Stimulated activated CD4-positive, alpha-beta T cell treated with anti-CD3 and anti-CD28 coated beads, Interleukin-2, amount 100 ng/mL, for 24 hours (primary cell): ENCODE measurements at places on chromosomes 11 and 22.

DNA sequence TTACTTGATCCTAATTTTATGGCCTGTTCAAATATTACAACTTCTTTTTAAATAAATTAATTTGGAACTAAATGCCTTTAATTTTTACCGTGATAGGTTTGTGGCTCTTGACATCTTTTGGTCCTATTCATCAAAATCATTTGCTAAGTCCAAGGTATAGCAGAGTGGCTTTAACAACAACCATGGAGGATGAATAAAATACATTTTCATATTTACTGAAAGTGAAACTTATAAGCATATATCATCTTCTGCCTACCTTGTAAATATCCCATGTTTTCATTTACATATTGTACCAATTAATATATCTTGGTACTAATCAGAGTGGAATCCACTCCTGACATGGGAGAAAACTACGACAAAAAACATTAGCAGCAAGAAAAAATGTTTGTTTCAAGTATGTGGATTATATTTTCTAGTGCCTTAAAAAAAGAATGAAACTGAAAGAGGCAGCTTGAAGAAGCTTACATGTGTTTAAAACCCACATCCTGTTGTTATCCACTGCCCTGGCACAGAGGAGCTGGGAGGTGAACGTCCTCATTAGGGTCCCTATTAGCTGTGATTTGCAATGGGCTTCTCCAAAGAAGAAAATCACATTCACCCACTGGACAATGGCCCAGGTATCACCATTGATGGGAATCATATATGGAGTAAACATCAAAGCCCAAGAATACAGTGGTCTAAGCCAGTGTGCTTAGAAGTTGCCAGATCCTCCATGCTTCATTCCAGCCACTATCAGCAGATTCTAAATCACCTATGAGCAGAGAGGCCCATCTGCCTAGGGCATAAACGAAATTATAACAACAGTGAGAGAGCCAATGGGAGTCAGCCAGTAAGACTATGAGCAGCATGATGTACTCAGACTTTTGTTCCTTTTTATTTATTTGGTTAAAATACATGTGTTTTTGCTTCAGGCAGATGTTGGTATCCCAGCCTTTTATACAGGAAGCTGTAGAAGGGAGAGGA lies 84.7 kb downstream of the MAML2 start:
- peak; percentile 36 for DNase-seq

DNA sequence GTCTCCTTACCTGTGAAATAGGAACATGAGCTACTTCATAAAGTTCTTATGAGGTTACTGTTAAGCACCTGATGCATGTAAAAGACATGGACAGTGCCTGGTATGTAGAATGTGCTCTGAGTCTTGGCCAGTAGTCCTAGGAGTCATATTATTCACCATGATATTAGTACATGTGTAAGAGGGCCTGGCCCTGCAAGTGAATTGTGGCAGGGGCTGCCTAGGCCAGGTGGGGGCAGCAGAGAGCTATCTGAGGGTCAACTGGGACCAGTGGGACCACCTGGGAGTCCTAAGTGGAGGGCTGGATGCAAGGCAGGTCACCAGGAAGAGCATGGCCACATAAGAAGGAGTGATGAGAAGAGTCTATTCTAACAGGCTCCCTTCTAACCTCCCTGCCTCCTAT lies 529.5 kb downstream of the SOX6 start:
- DNase-seq = peak; percentile 30

DNA sequence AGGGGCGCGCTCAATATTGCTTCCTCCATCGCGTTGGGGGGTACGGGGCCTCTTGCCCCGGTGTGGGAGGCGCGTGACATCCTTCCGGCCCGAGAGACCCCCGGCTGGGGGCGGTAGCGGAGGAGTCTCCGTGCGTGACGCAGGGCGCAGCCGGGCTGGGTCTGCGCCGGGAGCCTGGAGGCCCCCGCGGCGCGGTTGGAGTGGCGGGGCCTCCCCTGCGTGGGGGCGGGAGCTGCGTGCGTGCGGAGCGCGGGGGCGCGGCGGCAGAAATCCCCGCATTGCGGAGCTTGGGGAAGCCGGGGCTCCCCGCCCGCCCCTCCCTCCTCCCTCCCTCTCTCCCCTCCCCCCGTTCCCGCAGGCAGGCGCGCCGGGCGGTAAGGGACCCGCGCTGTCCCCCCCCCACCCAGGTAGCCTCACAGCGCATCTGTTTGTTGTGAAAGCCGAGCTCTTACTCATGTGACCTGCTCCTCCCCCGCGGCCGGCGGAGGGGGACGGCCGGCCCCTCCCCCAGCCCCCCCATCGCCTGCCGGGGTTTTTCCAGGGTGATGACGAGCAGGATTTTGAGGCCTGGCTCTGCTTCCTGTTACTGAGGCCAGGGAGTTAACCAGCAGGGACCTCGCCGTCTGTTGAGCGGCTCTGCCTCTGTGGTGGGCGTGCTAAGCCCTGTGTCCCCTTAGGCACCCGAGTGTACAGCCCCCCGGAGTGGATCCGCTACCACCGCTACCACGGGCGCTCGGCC lies 1.6 kb downstream of the PIM3 start:
- peak; percentile 89 for DNase-seq

DNA sequence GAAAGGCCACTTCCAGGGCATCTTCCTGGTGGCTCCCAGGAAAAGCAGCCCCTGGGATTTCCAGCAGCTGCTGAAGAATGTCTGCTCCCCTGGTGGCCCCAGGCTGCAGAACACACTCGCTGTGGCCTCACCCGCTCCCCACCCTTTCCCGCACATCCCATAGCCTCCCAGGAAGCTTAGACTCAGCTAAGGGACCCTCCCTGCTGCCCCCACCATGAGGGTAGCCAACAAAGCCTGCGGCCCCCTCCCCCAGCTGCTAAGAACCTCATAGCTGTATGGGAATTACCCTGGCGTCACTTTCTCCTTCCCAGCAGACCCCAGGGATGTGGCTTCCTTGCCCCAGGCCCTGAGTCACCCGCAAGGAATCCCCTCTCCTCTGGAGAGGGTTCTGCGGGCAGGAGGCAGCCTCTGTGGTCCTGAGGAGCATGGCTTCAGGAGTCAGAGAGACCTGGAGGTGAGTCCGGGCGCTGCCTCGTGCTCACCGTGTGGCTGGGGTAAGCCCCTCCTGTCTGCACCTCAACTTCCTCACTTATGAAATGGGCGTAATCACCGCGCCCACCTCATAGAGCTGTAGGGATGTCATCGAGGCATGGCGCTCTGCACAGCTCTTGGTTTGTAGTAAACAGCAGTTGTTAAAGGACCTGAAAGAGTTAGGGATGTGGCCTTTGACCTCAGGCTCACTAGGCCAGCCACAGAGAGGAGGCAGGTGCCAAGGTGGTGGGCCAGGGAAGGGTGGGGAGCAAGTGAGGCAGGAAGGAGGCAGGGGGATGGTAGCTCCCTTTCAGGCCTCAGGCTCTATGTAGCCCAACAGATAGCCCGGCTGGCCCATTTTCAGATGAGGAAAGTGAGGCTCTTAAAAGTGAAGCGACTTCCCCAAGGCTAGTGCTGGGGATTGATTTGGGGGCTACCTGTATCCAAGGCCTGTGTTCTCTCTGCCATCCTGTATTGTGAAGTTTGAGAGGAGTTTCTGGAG lies 71.2 kb downstream of the LRRC32 start:
- DNase-seq = no peak

- no peak for DNase-seq
Observed at GRCh38 chr11:104653407-104653806, 244.9 kb downstream of the CASP12 start.

DNA sequence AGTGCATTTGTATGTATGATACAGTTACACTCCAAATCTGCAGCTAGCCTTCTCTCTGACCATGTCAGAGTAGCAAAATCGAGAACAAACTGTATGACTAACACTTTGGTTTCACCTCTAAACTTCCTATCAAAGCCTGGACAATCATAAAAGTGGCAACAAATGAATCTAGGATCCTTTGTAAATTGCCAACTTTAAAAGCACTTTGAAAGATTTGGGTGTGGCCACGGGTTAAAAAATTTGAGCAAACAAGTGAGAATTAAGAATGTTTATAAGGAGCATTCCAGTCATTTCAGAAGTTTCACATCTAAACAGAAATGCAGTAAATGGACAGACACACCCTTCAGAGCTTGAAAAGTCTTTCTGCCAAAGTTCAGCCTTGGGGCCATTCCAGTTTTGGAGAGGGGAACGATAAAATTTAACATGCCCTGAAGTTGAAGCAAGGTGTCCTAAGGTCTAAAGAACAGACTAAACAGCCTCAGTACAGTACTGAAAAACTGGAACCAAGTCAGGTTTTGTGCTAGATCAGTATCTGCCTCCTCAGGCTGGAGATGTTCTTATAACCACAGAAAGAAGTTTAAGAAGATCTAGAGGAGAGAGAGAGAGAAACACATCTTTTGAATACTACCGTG lies 181.9 kb upstream of the BDNF start:
- DNase-seq = no peak

DNA sequence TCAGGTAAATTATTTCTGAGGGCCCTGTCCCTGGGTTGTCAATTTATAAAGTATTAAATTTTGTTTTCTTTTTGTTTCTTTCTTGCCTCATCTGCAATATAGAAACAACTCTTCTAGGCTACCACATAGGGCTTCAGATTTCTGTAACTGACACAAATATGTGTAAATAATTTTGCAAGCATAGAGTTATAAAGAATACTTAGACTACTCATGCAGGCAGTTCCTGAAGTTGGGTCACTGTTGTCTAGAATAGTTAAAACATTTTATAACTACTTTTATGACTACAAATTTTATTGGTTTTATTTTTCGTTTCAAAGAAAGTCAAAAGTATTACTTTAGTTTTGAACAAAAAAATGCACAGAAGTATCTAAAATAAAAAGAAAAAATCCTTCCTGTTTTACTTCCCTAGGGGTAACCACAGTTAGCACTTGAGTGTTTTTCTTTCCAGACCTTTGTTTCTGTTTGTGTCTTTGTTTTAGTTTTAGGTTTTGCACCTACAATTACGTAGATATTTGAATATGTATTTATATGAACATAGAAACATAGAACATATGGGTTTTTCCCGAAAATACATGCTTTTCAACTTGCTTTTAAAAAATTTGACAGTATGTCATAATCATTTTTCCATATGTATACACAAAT lies 12.4 kb upstream of the TMEM123 start:
- DNase-seq = no peak

DNA sequence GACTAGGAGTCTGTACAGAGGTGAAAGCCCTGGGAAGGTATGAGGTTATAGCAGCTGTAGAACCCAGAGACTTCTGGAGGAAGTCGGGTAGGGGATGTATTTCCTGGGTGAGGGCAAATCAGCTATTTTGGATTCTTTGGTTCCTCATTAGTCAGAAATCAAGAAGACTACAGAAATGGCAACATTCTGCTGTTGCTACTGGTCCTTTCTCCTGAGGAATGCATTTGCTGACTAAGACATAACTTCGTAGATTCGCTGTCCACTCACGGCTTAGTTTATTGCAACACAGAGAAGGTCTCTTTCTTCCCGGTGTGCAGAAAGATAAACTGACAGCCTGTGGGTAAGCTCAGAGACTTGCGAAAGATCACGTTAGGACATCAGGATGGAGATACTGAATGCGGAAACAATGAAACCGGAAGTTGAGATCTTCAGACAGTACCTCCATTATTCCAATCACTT lies 25.3 kb upstream of the SESN3 start:
- DNase-seq = no peak

DNA sequence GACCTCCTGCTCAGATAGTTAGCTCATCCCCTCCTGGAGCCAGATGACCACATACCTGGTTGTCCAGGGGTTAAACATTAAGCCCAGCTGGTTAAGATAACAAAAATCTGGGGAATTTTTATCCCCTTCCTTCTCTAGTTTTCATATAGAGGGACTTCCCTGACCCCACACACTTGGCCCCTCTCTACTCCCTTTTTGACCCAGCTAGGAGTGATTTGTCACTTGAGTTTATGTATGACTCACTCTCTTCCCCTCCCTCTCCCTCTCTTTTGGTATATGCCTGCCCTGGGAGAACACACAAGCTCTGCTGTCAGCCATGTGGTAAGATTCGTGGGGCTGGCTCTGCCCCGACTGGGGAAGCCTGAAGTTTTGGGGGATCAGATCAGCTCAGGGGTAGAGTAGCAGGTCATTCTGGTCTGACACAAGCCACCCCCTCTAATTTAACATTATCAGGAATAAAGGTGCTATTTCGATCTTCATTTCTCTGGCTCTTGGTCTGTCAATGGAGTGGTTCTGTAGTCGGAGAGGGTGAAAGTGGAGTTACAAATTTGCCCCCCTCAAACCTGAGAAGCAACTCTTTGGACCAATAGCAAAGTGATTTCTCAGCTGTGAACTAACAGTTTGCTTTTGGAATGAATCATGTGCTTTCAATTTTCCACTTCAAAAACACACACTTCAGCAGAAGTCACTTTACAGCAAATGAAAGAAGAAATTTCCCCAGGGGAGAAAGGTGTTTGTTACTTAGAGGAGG lies 415.3 kb upstream of the CADM1 start:
- DNase-seq = no peak

- DNase-seq = no peak
Observed at GRCh38 chr11:94731880-94732601, 36.1 kb upstream of the AMOTL1 start.

DNA sequence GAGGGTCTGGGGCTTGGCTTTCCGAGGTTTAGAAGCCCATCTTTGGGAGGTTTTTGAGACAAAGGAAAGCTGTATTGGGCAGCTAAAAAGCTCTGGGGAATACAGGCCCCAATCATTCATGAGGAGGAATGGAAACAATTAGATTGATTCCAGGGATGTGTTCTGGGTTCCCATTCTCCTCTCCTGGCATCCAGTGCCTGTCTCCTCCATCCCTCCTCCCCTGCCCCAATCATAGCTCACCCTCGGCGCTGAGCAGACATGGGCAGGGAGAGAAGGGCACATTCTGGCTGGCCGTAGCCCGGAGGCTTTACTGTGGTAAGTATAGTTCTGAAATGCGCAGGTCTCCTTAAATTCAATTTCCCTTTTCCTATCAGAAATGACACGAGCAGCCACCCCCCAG lies 42.4 kb downstream of the ABTB2 start:
- no peak for DNase-seq

GRCh38 chr11:124776865-124777645 lies 15.0 kb upstream of the ESAM start:
- no peak for DNase-seq

DNA sequence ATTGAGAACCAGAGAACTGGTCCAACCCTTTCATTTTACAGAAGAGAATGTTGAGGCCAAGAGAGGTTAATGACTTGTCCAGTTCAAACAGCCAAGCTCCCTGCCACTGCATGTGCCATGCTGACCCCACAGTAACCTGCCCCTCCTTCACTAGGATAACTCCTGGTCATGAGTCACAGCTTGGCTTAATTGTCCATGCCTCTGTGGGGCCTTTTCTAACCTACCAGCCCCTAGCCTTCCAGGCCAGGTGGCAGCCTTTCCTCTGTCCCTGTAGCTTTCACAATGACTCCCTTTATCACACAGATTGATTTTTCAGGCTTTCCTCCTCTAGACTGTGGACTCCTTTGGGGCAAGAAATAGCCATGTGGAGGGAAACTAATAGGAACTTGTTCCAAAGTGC lies 97.2 kb downstream of the PIWIL4 start:
- DNase-seq = no peak

- DNase-seq = no peak
Observed at GRCh38 chr11:112425121-112425520, 164.5 kb upstream of the PLET1 start.

GRCh38 chr11:106344394-106344793 lies 266.9 kb downstream of the AASDHPPT start:
- DNase-seq = no peak

- no peak for DNase-seq
Observed at GRCh38 chr11:19380375-19380774, 139.6 kb upstream of the E2F8 start.

GRCh38 chr11:27095887-27096286 lies 55.3 kb downstream of the BBOX1 start:
- no peak for DNase-seq

- DNase-seq = no peak
Observed at GRCh38 chr22:30386608-30386959, 627 bp downstream of the RNF215 start.
